ENCODE measurements at places on chromosomes 3 and 15. TPM values are rescaled to one million over a fixed set of nuclear protein-coding genes. Genes with fewer than 3 reads are reported as not detected.

PLCH1 gene
- 10.2 TPM for polyA plus RNA-seq

DNA sequence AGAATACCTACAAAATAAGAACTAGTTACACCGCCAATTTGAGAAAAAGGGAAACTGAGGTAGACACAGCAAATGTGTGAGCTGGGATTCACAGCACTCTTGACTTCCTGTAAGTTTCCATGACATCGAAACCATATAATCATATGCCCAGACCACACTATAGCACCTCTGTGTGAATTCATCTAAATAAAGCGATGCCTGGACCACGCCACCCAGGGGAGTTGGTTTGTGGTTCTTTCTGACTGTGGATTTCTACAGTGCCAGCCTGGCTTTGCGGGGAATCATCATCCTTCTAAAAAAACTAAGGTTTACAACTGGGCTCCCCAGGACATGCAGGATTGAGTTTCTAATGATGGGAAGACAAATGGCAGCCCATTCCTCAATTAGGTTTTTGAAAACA lies 23.5 kb upstream of the CA12 start:
- no peak for DNase-seq

DNA sequence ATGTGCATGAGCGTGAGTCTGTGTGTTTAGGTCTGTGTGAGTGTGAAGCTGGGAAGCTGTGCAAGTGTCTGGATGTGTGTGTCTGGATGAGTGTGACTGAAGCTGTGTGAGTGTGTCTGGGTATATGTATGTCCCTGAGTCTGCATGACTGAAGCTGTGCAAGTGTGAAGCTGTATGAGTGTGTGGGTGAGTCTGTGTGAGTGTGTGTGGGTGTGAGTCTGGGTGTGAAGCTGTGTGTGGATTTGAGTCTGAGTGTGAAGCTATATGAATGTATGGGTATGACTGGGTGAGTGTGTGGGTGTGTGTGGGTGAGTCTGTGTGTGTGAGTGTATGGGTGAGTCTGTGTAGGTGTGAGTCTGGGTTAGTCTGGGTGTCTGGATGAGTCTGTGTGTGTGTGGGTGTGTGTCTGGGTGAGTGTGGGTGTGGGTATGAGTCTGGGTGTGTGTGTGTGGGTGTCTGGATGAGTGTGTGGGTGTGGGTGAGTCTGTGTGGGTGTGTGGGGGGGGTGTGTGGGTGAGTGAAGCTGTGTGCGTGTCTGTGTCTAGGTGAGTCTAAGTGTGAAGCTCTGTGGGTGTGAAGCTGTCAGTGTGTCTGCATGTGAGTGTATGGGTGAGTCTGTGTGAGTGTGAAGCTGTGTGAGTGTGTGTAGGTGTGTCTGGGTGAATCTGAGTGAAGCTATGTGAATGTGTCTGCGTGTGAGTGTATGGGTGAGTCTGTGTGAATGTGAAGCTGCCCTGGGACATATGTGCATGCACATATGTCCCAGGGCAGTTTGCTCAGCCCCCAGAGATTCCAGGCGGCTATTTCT lies 20.3 kb downstream of the MINAR1 start:
- no peak for DNase-seq

- no peak for DNase-seq
Observed at GRCh38 chr3:155704771-155705559, 39.9 kb downstream of the PLCH1 start.

DNA sequence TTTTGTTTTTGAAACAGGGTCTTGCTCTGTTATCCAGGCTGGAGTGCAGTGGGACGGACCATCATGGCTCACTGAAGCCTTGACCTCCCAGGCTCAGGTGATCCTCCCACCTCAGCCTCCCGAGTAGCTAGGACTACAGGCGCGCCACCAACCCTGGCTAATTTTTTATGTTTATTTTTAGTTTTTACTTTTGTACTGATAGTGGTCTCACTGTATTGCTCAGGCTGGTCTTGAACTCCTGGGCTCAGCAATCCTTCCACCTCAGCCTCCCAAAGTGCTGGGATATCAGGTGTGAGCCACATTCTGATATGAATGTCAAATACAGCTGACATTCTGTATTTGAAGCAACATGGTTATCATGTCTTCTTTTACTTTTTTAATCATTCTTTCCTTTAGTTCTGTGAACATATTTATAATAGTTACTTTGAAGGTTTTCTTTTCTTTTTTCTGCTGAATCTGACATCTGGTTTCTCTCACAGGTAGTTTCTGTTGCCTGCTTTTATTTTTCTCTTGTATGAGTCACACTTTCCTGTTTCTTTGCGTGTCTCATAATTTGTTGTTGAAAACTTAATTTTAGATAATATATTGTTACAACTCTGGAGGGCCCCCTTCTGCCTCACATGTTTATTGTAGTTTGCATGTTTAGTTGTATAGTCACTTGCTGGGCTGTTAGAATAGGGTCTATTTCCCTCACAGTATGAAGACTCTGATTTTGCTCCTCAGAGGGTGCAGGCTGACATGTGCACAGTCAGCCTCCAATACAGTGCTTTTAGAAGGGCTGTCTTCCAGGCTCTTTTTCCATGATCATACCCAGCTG lies 8.4 kb upstream of the CNTN4 start:
- DNase-seq = no peak

DNA sequence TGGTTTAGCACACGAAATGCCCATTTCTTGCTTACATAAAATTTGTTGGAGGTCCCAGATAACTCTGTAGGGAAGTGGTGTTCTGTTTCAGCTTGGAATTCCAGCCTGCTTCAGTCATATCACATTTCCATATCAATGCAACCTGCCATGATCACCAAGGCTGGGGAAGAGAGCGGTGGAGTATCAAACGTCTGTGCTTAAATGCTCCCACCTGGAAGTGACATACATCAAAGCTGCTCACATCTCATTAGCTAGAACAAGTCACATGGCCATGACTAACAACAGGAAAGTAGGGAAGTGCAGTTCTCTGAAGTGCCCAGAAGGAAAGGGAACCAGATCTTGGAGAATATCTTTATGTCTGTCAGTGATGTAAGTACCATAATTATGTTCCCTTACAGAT lies 130.2 kb upstream of the CFAP20DC start:
- DNase-seq = no peak

- peak; percentile 58 for DNase-seq
Observed at GRCh38 chr15:45378149-45378912, at the start of gene GATM. GATM (minus strand) TSS chr15:45378544; CDS start chr15:45378453, 91 bp downstream.

PCOLCE2 gene
- 6.6 TPM for polyA plus RNA-seq

DNA sequence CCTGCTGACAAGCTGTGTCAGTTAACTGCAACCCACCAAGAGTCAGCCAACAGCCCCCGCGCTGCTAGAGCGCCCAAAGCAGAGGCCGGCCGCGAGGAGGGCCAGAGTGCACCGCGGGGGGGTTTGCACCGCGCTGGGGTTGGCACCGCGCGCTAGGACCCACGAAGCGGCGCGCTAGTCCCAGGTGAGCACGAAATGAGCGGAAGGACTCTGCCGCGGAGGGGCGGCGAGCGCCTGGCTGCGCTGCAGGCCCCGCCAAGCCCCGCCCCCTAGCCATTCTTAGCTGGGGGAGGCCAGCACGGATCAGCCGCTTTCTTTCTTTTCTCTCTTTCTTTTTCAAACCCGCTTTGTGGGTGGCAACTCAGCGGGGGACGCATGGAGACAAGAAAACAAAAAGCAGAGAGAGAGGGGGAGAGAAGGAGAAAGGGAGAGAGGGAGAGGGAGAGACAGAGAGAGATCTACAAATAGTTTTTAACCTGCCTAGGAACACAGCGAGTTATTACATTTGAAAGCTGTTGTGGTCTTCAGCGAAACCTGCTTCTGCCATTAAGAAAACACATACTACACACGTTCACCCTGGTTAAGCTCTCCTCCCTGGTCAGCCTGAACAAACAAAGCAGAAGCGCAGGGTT lies 6.9 kb upstream of the FOXB1 start:
- DNase-seq = no peak

DNA sequence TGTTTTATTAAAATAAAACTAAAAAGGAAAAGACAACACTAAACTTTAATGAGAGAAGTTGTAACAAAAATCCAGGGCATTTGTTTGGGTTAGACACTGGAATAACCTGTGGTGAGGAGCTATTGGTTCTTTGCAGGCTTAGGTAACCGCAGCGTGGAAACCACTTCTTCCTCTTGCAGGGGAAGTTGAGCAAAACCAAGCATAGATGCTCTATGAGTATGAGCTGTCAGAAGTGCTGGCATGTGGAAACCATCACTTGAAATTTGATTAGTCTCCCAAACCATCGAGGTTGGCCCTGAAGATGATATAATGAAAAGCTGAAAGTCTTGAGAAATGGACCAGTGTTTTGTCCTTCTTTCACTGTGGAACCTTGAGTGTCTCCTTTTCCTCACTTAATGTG lies 127.1 kb upstream of the RBMS3 start:
- no peak for DNase-seq

ZNF80 gene
- 0.06 TPM for polyA plus RNA-seq

GOLGA8G gene
- polyA plus RNA-seq = 0.29 TPM

DNA sequence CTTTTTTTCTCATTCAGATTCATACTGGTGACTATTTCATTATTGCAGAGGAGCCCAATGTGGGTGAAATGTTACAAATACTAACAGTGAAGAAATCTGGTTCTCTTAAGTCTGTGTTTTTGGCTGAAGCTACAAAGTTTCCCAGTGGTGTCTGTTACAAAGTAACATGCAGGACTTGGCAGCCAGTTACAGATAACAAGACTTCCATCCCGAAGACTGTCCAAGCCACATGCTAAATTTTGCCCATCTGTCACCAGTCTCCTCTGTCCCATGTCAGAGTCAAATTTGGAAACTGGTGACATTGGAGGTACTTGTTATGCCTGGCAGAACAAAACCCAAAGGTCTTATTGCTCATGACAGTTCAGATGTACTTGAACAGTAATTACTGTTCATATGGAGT lies 269.2 kb upstream of the GOLIM4 start:
- DNase-seq = no peak

VWA5B2 gene
- polyA plus RNA-seq = 1.2 TPM

GRCh38 chr15:35738370-35738769 lies 192.4 kb upstream of the DPH6 start:
- DNase-seq = no peak

SEMA3F gene
- polyA plus RNA-seq = 81.1 TPM

DNA sequence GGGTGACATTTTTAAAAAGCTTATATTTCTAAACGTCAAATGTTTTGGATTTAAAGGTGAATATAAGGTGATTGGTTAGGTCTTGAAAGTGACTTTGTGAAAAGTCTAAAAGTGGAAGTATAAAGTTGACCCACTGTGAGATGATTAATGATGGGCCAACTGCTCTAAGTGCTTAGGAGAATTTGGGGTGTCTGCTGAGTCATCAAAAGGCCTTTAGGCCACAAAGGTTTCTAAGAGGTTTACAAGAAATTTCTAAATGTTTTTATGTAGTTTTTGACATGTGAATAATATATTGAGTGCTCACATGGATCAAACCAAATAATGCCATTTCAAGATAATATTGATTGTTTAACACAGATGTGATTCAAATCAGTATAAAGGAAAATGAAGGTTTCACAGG lies 39.2 kb upstream of the SLC2A2 start:
- no peak for DNase-seq

LHFPL4 gene
- polyA plus RNA-seq = not detected

CCR9 gene
- polyA plus RNA-seq = 0.22 TPM

GRAMD1C gene
- 17.2 TPM for polyA plus RNA-seq

GRCh38 chr3:133376810-133377209 lies 23.0 kb upstream of the BFSP2 start:
- DNase-seq = no peak

GOLGA8O gene
- 0.42 TPM for polyA plus RNA-seq

NR1I2 gene
- polyA plus RNA-seq = 0.73 TPM

RPN1 gene
- polyA plus RNA-seq = 213 TPM

FOXP1 gene
- 34.7 TPM for polyA plus RNA-seq

GRCh38 chr3:52521881-52522650 lies 11.6 kb downstream of the NT5DC2 start:
- no peak for DNase-seq

DNA sequence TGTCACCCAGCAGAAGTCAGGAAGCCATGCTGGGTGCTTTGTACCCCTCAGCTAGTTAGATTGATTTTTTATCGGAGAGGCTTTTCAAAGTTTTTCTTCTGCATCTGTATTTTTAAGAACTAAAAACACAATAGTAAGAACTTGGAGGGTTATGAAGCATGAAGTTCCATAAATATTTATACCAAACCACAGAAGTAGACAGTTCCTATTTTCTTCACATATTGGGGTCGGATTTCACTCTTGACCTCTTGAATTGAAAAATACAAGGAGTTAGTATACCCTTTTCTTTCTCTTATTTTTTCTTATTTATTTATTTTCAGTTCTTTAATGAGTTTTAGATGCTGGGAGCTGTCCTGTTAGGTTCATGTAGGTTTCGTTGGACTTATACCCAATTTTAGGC lies 35.1 kb downstream of the SLC25A26 start:
- DNase-seq = no peak

DNA sequence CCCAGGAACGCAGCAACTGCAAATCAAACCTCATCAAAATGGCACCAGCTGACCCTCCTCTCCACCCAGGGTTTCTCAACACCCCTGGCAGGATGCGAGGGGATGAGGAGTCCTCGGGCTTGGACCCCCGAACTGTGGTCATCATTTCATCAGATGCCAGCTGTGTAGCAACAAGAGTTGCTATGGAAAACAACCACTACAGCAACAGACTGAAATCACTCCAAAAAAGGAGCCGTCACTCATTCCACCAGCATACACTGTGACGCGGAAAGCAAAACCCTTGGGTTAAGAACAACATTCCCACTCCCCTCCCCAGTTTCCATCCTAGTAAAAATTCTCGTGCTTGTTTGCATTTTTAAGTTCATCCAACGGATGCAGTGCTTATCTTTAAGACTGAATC lies 40.1 kb downstream of the VGLL4 start:
- DNase-seq = no peak

DNA sequence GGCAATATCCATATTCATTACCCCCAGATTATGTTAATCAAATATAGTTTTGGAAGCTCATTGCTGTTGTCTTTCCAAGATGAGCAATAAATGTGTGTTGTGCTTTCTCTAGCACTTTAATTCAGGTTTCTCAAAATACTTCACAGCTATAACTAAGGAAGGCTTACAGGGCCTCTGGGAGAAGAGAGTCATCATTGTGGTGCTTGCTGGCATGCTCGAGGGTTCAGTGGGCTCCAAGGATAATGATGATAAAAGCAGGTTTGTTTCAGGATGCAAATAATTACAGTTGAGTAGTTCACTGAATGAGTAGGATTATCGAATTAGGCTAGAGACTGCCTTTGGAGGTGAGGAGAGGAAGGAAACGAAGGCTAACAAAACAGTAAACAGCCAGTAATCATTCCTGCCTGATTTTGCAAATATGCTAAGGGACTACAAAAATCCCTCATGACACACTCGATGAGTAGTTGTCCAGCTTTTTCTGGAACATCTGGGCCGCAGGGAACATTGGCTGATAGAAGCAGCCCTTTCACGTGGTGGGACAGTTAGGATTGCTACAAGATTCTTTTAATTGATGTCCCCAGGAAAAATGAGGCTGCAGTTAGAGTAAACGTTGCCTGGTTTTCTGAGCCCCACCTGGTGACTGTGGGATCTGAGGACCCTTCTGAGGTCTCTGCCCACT lies 54.1 kb downstream of the SLC7A14 start:
- DNase-seq = no peak

DNA sequence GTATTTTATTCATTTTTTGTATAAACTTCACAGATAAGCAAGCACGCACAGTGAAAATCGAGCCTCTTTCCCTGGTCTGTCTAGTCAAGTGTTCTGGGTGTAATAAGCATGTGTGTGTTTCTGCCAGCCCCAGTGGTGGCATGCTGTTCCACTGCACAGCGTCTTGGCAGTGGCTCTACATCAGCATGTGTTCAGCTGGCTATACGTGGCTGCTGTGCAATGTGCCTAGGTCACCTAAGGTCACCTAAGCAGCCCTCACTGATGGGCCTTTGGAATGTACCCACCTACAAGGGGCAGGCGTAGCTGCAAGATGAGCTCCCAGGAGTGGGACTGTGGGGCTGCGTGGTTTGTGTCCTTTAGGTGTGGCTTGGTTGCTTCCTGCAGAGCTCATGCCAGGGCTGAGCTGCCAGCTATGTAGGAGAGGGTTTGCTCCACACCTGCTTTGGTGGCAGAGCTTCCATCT lies 4.9 kb downstream of the LIMD1 start:
- DNase-seq = no peak
